Hair follicular keratinocyte (primary cell): ENCODE measurements at places on chromosomes 16 and 17. TPM values are rescaled to one million over a fixed set of nuclear protein-coding genes. Genes with fewer than 3 reads are reported as not detected.

The SLC16A6 gene
- total RNA-seq = 0.04 TPM in 1 of 2 replicates, not detected in the other

The KRTAP9-9 gene
- not detected in 2 replicates for total RNA-seq

The CDH5 gene
- total RNA-seq = 0.08 TPM in 1 of 2 replicates, not detected in the other

The PLD6 gene
- 0.78 and 2.1 TPM in 2 replicates for total RNA-seq

The MYH8 gene
- total RNA-seq = not detected in 2 replicates

The SETD1A gene
- total RNA-seq = 2.6 and 3.5 TPM in 2 replicates

The CACNB1 gene
- 4.6 and 12.0 TPM in 2 replicates for total RNA-seq

The PMP22 gene
- 1.2 and 1.9 TPM in 2 replicates for total RNA-seq

The CHD3 gene
- total RNA-seq = 52.9 and 57.0 TPM in 2 replicates

The EPX gene
- total RNA-seq = not detected in 2 replicates

The ETV4 gene
- 64.7 and 70.3 TPM in 2 replicates for total RNA-seq

The ZSCAN32 gene
- 8.3 and 14.7 TPM in 2 replicates for total RNA-seq
